ENCODE measurements at places on chromosomes 4 and X. TPM values are rescaled to one million over a fixed set of nuclear protein-coding genes. Genes with fewer than 3 reads are reported as not detected.

DNA sequence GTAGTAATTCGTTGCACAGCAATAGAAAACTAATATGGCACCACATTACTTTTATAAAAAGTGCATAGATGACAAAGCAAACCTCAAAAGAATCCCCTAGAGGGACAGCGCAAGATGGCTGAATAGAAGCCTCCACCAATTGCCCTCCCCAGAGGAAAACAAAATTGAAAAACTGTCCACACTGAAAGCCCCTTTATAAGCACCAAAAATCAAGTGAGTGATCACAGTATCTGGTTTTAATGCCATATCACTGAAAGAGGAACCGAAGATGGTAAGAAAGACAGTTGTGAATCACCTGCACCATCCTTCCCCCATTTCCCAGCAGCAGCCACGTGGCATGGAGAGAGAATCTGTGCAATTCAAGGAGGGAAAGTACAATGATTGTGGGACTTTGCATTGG lies 522.2 kb downstream of the GLUD2 start:
- DNase-seq = no peak

Gene CASP3
- total RNA-seq = 17.7 TPM

DNA sequence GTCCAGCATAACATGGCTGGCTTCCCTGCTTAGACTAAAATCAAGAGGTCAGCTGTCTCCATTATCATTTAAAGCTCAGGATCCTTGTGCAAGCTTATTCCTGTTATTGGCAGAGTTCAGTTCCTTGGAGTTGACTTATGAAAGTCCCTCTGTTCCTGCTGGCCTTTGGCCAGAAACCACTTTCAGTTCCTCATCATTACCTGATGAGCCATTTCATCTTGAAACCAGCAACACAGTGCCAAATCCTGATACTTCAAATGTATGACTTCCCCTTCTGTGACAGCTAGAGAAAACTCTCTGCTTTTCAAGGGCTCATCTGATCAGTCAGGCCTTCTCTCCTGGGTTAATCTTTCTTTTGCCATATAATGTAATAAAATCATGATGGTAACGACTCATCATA lies 110.6 kb upstream of the FSTL5 start:
- peak; percentile 36 for DNase-seq

DNA sequence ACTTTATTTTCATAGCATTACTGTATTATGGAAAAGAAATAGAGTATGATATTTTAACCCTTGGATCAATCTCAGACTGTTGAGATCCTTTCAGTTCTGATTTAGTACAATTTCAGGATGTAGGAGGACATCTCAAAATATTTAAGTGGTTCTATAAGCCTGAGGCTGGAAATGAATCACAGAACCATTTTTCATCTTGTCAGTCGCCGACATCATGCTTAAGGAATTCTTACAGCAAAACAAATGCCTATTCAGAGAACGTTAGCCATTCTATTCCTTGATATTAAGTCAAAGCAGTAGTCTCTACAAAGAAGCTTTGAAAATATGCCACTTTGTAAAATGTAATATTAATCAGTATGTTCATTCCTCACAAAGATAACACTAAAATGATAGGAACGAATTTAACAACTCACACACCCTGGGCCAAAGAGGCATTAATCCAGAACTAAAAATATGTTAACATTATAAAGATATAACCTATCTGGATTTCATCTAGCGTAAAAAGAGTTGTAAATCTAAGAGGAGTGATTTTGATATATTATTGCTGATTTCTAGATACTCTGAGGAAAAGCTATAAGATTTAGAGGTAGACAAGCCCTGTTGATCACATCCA lies 152.0 kb downstream of the GASK1B start:
- DNase-seq = no peak

Gene BMX
- total RNA-seq = 2.3 TPM

- DNase-seq = no peak
Measured at GRCh38 chr4:6262176-6262575, 7.5 kb upstream of the WFS1 start.

DNA sequence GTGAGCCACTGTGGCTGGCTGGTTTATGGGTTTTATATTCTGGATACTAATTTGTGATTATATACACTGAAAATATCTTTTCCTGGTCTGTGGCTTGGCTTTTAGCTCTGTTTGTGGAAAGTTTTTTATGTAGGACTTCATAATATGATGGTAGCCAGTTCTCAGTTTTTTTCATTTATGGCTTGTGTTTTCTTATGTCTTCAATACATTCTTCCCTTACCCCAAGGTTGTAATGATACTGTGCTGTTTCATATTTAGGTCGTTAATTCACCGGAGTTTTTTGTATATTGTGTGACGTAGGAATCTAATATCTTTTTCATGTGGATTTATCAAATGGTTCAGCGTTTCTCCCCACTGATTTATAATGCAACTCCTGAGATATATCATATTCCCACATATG lies 6.6 kb downstream of the ZFX start:
- DNase-seq = no peak

Gene BRS3
- not detected for total RNA-seq

- no peak for DNase-seq
Measured at GRCh38 chr4:3303923-3304710, 11.3 kb downstream of the RGS12 start.

GRCh38 chr4:145181091-145181501 lies 707 bp upstream of the OTUD4 start:
- no peak for DNase-seq

Gene FGB
- not detected for total RNA-seq

- no peak for DNase-seq
Measured at GRCh38 chrX:9189286-9189685, 155.4 kb upstream of the FAM9B start.

Gene MAGEA12
- total RNA-seq = not detected

DNA sequence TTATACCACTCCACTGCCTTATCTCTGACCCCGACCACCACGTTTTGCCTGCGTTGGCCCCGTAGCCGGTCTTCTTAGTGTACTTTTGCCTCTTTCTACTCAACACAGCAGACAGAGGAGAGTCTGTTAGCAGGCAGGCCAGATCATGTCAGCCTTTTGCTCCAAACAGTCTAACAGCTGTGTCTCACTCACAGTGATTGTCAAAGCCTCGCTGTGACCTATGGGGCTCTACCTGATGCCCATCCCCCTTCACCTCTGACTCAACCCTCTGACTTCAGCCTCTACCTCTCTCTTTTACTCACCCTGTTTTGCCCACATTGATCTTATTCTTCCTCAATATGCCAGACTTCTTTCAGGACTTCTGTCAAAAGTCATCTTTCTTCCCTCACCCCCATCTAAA lies 127.1 kb downstream of the TRIML1 start:
- no peak for DNase-seq

Gene DUSP9
- not detected for total RNA-seq

DNA sequence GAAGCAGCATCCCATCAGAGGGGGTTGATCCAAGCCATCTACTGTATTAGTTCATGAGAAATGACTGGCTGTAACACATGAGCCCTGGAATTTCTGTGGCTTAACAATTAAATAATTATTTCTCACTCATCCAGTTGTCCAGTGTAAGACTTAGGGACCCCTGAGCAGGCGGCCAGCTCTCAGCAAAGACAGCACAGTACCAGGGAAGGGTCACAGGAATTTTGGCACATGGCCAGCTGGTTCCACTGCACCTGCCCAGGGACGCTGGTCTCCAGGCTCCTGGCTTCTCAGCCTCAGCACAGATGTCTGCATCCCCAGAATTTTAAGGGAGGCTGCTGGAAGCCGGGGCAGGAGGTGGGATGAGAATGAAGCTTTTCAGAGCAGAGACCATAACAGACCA lies 93.7 kb upstream of the DHRSX start:
- no peak for DNase-seq
